Heart right ventricle (tissue), 16 donors: ENCODE measurements at places on chromosomes 16 and 17.

GRCh38 chr16:49828533-49829267, 27.2 kb downstream of the ZNF423 start:
- peak; percentile 55 for DNase-seq

DNA sequence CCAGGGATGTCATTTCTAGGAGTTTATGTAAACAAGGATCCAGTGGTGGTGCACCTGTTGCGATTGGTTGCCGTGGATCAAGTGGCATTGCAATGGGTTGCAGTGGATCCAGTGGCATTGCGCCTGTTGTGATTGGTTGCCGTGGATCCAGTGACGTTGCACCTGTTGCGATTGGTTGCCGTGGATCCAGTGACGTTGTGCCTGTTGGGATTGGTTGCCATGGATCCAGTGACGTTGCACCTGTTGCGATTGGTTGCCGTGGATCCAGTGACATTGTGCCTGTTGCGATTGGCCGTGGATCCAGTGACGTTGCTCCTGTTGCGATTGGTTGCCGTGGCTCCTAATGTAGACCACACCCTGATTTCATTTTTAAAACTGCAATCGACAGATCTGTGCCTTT, 56.2 kb upstream of the CRISPLD2 start:
- DNase-seq = no peak

DNA sequence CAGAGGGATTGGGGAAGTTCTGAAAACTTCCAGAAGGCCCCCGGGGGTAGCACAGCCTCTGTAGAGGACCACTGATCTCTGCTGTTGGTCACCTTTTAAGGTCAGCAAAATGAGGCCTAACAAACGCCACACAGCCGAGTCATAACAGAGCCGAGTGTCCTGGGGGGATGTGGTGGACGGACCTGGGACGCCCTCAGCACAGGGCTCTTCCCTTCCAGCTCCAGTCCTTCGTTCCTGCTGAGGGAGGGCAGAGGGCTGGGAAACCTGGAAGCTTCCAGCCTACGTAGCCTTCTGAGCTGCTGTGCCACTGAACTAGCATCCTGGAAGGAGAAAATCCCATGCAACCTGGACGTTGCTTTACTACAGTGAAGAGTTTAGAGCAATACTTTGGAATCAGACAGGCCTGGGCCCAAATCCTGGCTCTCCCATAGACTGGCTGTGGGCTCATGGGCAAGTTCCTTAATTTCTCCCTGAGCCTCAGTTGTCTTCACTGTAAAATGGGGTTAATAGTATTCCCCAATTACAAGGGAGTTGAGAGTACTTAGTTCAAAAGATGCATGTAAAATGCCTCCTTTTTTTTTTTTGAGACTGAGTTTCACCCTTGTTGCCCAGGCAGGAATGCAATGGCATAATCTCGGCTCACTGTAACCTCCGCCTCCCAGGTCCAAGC, 34.4 kb upstream of the ZCCHC14 start:
- no peak for DNase-seq

DNA sequence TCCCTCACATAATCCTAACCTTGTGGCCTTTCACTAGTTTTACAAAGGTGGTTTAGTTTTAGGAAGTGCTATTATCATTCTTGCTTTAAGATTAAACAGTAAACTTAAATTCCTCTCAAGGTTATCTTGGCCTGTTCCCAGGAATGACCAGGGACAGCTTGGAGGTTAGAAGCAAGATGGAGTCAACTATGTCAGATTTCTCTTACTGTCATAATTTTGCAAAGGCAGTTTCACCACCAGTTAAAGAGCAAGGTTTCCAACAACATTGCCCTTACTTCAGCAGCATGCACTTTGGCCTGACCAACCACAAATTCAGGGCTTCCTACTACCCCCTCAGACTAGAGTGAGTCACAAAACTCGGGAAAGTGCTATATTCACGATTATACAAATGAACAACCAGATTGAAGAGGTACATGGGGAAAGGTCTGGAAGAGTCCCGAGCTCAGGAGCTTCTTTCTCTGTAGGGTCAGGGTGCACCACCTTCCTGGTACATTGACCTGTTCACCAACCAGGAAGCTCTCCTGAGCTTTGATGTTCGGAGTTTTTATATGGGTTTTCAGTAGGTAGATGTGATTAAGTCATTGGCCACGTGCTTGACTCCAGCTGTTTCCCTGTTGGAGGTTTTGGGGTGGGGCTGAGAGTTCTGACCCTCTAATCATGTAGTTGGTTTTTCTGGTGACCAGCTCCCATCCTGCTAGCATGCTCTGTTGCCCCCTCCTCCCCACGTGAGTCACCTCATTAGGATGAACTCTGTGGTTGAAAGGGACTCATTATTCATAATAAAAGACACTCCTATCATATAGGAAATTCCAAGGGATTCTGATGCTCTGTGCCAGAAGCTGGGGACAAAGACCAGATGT, 19.4 kb downstream of the RHOT1 start:
- DNase-seq = no peak

DNA sequence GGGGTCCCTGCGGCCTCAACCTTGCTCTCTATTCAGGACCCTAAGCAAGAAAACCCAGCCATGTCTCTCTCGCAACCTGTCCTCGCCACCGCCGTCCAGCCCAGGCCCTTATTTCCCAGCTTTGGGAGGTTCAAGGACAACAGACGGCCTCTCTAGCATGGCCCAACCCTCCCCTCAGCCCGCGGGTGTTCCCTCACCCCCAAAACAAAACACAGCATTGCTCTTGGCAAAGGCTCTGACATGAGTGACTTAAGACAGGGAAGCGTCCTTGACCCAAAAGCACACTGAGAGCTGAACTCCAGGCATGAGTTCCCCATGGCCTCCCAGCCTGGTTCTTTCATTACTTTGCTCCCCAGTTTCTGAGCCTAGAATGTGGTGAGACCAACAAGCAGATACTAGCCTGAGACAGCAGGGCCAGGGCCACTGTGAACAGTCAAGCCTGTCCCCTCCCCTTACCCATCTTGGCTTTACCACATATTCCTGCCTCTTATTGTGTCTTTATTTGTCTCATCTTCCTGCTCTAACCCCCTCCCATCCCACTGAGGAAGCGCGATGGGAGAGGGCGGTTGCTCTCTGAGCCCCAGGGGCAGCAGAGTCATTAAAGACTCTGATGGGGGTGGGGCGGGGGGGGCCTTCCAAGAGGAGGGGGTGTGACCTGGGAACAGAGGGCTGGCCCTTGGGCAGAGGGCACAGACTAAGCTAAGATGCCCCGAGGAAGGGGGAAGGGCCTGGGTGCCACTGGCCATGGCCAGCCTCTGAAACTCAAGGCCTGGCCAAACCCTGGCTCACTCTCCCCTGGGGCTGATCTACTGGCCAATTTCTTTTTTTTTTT, 11.8 kb downstream of the SREBF1 start:
- no peak for DNase-seq

- DNase-seq = no peak
Observed at GRCh38 chr17:48578616-48579470, 693 bp upstream of the HOXB4 start.

GRCh38 chr16:50025537-50025931, 509 bp downstream of the CNEP1R1 start:
- DNase-seq = no peak

DNA sequence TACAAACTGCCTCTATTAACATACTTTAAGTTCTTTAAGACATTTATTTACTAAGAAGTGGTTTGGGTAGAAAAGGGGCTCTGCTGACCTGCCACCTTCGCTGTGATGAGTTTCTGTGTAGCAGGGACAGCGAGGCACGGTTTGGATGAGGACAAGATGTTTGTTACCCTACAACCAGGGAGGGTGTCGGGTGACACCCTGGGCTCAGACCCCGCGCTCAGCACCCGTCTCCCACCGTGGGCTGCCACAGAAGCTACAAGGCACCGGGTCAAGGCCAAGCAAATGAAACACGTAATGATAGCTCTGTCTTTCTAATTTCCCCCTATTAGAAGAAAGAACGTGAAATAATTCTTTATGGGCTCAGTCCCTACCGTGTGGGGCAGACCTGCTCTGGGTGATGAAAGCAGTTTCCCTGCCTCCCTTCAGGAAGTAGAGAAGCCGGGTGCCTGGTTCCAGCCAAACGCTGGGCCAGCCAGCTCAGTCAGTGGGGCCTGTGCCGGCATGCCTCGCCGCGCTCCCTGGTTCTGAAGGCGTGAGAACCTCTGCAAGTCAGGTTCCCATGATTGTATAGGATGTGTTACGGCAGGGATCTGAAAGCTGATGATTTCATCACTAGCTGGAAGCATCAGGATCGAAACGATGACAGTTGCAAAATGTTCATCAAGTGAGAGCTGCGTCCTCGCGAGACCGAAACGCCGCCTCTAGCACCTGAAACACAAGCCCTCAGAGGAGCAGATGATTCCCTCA, 3.9 kb downstream of the ZNF750 start:
- no peak for DNase-seq
